Activated T-cell treated with anti-CD3 and anti-CD28 coated beads for 1 hour (primary cell): ENCODE measurements at places on chromosomes 1 and 21.

GRCh38 chr1:16254263-16254928, 17.4 kb upstream of the CPLANE2 start:
- DNase-seq = no peak

GRCh38 chr1:237219751-237220642, 178.0 kb downstream of the RYR2 start:
- no peak for DNase-seq

GRCh38 chr1:54070171-54070837, 16.9 kb downstream of the TCEANC2 start:
- DNase-seq = no peak

DNA sequence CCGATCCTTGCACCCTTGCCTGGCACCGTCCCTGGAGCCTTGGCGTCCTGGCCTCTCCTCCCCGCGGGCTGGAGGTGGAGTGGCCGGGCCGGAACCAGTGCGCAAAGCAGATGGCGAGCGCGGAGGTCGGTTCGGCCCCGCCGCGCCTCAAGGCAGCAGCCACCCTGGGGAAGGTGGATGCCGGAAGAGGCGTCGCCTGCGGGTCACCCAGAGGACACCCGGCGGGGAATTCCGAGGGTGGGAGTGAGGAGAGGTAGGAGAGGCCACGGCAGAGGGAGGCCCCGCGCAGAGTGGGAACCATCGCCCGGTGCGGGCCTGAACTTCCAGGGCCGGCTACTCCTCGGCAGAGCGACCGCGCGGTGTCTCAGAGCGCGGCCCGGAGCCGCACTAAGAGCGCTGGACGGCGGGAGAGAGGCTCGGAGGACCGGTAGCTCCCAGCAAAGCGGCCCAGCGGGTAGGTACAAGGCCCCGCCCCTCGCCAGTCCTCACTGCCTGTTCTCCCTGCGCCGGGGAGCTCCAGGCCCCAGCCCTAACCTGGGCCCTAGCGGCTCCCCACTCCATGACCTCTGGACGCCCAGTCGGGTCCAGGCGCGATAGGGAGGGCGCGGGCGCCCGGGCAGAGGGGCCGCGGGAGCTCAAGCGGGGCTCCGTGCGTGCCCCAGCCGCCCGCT, at the start of gene RNF207:
RNF207 (plus strand) TSS at position 271 of the 671 bp plus-strand sequence. CDS start 417 bp downstream, outside the sequence.
- DNase-seq = peak; percentile 28
